ENCODE measurements at places on chromosomes 7 and 10.

- no peak for DNase-seq
These were observed 25.5 kb downstream of the LRRC27 start for GRCh38 chr10:132357286-132358058.

- no peak for DNase-seq
These were observed 201.2 kb upstream of the GRB10 start for GRCh38 chr7:50983850-50984249.

DNA sequence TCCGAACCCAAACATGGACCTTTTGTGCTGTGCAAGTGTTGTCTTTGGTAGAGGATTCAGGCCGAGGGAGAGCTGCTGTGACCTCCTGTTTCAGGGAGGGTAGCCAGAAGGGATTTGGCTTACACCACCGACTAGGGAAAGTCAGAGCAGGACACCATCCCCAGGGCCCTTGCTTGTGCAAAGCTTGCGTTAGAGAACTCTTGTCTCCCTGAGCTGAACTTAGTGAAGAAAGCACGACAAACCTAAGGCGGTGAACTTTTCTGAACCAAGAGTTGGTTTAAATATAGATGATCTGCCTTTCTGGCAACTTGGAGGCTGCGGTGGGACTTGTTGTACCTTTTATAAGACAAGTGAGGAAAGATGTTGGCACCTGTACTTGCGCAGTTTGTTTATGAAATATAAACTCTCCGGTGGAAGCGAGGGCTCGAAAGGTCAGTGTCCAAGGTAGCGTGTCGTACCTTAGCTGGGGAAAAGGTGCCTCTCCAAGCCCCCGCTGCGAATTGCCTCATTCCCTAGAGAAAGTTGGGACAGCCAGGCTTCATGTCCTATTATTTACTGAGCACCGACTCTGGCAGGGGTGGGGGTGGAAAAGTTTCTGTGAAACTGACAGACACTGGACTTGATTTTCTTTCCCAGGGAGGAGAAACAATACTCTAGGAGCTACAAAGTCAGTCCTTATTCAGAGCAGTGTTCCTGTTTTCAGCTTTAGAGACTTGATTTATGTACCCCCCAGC lies 31.6 kb downstream of the WBP1L start:
- DNase-seq, result no peak

- DNase-seq, result peak; percentile 66
These were observed 16.1 kb upstream of the IMPDH1 start for GRCh38 chr7:128425850-128426249.

- no peak for DNase-seq
These were observed 94.7 kb downstream of the DYNC2I1 start for GRCh38 chr7:158950914-158951635.

GRCh38 chr7:151061213-151062110 lies 2.1 kb downstream of the SLC4A2 start:
- no peak for DNase-seq

GRCh38 chr7:78184299-78184698 lies 385.7 kb downstream of the PHTF2 start:
- DNase-seq, result no peak

Measured in activated T-helper 2 cell treated with anti-CD3 and anti-CD28 coated beads, Interferon-gamma antibody, Interleukin-2, Interleukin-4, amounts not matched to agents 10 μg/mL and 5 μg/mL and 100 μg/mL, durations not matched to agents 14 hours and 24 hours and 36 hours (primary cell).